Stimulated activated CD4-positive, alpha-beta T cell treated with anti-CD3 and anti-CD28 coated beads, Interleukin-12 subunit alpha, Interleukin-12 subunit beta, amount 100 ng/mL, for 48 hours (primary cell): ENCODE measurements at places on chromosomes 11 and 22.

GRCh38 chr22:32699686-32700085 is 101.8 kb upstream of the TIMP3 start:
- no peak for DNase-seq

GRCh38 chr22:37007651-37008050 is 11.6 kb downstream of the TST start:
- DNase-seq: no peak

- DNase-seq: no peak
These were observed 17.6 kb downstream of the PATZ1 start for GRCh38 chr22:31328544-31328960.

GRCh38 chr11:49424136-49424535 is 215.7 kb upstream of the FOLH1 start:
- no peak for DNase-seq
